ENCODE measurements at places on chromosomes 5 and 9.

- no peak for DNase-seq
Observed at GRCh38 chr5:74196233-74196632, 444.3 kb downstream of the ENC1 start.

DNA sequence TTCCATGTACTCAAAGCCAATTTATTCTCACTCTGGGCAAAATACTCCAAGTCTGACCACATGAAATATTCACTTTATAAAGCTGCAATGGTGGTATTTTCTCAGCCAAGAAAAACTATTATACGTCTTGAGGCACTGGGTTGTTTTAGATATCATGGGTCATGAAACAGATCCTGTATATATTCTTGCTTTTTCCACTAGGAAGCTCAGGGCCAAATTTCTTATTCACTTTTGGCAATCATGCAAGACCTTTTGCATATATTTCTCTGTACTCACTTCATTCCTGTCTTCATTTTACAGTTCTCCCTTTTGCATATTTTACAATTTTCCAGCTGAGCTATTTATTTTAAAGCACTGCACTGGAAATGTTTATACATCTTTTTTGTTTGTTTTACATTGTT lies 49.8 kb downstream of the GABBR2 start:
- no peak for DNase-seq

DNA sequence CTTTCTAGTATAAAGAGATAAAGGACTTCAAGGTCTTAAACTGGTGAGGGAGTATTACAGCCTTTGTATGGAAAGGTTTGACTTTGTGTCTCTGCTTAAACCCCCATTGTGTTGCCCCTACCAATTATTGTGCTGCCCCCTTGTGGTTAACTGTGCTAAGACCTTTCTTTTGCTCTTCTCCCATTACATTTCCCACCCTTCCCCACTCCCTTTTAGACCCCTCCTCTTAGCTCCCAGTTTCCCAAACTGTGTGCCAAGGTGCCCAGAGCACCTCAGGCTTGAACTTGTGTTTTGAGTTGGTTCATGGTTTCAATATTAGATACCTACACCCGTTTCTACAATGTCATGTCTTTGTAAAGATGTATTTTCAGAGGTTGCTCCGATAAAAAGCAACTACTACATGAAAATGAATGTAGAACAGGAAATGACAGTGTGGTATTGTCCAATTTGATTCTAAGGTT lies 2.9 kb downstream of the JAK2 start:
- DNase-seq = peak; percentile 56

- peak; percentile 62 for DNase-seq
Observed at GRCh38 chr9:69168709-69169217, 5.3 kb upstream of the TJP2 start.

- no peak for DNase-seq
Observed at GRCh38 chr9:132487351-132487791, 77.4 kb downstream of the CFAP77 start.

GRCh38 chr5:138850865-138851435 lies 24.2 kb downstream of the LRRTM2 start:
- no peak for DNase-seq

DNA sequence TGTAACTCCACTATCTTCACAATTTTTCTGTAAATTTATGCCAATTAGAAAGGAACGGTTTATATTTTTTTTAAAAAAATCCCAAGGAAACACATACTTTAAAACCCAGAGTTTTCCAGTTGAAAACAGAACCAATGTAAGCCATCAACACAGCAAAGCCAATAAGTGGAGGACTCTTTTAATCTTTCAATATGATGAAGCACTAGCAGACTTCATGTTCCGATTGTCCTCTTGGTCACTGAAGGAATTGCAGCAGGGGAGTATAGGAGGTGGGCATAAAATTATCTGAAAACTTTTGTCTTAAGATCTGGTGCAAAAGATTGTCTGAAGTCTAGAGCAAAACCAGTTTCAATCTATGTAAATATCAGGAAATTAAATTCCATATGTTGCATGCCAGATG lies 102.1 kb upstream of the PAPPA start:
- DNase-seq = no peak

GRCh38 chr5:172725273-172725672 lies 45.7 kb downstream of the DUSP1 start:
- DNase-seq = no peak

DNA sequence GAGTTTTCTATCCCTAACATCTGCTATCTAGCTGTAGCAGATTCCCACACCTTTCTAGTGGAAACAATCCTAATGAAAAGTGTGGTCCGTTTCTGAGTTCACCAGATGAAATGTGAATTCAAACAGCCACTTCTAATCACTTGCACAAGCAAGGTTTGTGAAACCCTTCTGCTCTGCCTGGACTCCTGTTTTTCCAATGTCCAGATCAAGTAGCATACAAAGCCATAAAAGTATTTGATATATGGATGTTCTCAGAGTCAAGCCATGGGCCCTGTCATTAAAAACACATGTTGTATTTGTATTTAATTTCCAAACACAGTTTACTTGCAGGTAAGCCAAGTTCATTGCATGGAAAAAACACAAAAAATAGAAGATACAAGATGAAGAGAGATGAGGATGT lies 570.4 kb downstream of the NR2F1-AS1 start:
- no peak for DNase-seq

DNA sequence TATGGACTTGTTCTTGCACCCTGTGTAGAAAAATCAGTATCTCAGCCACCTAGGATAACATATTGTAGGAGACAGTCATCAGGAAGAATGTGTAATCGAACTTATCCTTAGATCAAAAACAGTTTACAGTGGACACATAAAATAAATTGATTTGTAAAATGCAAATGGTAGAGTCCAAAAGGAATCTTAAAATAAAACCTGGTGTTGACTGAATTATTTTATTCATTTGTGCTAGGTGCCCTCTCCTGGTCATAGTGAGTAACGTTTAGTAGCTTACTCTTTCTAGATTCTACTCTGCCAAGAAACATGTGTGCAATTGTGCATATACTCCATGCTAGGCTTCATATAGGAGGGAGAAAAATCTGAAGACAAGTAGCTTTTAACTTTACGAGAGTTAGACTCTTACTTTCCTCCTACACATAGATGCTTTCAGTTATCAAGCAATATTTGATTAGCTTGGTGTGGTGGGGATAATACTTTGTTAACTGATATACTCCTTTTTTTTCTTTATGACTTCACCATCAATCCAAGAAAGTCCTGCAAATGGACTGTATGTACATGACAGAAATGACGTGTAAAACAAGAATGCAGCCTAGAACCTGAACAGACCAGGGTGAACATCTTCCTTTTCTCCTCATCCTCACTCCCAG lies 23.7 kb upstream of the LOX start:
- no peak for DNase-seq

- DNase-seq = no peak
Observed at GRCh38 chr5:96463091-96463490, 30.0 kb upstream of the PCSK1 start.

DNA sequence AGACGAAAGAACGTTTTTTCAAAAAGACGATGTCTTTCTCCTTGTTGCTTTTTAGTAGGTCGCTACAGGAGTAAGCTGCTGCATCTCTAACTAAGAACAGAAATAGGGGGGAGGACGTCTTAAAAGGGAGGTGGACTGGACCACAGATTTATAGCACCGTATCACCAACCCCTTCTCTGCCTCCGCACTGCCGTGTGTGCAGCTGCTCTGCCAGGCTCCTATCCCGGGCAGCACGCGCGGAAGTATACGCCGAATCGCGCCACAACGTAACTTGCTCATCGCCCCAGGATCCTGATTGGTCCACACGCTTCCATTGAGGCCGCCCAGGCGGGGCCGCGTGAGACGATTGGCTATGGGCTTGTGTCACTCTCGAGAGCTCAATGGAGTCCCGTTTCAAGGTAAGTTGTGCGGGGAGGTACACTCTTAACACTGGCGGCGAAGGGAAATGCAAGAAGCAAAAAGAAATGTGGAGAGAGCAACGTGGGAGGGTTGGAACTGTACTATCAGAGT lies at the start of gene ELAVL2:
ELAVL2 (minus strand) TSS at position 121 of the 510 bp plus-strand sequence. CDS start 64,006 bp downstream, outside the sequence.
- DNase-seq = no peak

DNA sequence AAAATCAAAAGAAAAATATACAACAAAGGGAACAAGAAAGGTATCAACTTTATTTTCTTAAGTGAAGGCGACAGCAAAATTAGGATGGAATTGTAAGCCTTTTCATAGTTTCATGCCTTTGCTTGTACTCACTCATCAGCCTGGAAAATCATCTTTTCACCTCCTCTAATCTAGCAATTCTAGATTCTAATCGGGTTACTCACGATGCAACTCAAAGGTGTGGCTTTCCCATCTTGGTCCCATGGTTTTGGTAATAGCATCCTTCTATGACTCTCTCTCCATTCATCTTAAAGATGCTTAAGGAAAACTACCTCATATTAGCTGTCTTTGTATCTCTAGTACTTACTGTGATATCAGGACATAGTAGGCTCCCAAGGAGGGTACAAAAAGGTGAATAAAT lies 30.5 kb downstream of the DNAH5 start:
- DNase-seq = no peak

- no peak for DNase-seq
Observed at GRCh38 chr5:160108124-160108523, 11.1 kb downstream of the PWWP2A start.

DNA sequence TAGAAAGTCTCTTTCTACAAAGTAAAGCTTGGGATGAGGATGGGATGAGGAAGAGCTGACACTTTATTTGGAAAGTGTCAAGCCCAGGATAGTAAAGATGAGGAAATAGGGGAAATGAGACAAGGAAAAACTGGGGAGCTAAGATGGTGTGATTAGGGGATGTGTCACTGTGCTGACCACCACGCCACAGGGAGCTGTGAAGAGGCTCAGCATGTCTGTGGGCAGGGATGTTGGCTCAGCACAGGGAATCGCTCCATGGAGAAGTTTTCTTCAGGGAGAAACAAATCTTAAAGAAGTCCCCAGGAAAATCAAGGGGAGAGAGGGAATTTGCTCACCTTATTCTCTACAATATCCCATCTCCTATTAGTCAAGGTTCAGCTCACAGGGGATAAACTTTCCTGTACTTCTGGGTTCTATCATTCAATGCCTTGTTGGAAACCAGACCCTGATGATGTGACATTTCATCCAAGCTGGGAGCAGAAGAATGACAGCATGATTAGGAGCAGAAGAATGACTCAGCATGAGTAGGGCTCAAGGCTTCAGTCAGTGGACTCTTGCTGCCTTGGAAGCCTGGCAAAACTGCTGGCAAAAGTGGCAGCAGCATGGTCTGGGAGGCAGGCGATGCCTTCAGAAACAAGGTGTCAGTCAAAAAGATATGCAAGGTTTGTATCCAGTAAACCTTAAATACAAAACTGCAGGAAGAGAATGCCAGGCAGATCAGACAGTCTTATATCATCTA lies 4.9 kb downstream of the HSPB3 start:
- no peak for DNase-seq

DNA sequence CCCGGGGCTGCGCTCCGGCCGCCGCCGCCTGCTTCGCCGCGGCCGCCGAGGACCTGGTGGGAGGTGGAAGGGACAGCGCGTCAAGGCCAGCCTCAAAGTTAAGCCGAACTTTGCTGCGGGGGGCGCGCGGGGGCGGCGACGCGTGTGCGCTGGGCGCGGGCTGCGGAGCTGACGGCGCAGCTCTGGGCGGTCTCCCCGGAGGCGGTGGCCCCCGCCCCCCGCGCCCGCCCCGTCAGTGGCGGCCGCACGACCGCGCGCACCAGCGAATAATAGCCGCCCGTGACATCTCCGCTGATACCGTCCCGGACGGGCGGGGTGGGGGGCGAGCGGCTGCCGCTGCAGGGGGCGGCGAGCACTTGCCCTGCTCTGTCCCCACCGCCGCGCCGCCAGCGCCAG lies 579 bp upstream of the FAM78A start:
- no peak for DNase-seq

GRCh38 chr5:101515721-101516120 lies 612.6 kb upstream of the ST8SIA4 start:
- no peak for DNase-seq

Data from stimulated activated CD4-positive, alpha-beta T cell treated with anti-CD3 and anti-CD28 coated beads, Interleukin-2, amount 100 ng/mL, for 48 hours (primary cell).